Left renal pelvis (tissue), 4 donors: ENCODE measurements at places on chromosomes 7 and 10. TPM values are rescaled to one million over a fixed set of nuclear protein-coding genes. Genes with fewer than 3 reads are reported as not detected.

The ARHGAP22 gene
- polyA plus RNA-seq: 1.3 TPM

The MGAM2 gene
- polyA plus RNA-seq: 0.56 TPM

The INMT gene
- 25.9 TPM for polyA plus RNA-seq

DNA sequence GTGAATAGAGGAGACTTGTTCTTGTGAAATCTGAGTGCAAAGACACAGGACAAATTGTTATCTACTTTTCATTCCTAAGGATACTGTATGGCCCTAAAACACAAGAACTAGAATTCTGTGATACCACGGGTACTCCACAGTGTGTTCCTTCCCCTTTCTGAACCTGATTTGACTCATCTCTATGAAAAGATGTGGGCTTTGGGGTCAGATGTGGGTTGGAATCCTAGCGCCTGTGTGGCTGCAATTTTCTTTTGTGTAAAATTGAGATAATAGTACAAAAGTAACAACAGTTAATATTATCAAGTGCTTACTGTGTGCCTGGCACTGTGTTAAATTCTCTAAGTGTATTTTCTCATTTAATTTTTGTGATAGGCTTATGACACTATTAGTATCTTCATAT, 8.1 kb downstream of the SRGN start:
- DNase-seq: no peak

GRCh38 chr7:29885626-29886025, 79.3 kb downstream of the WIPF3 start:
- DNase-seq: no peak

DNA sequence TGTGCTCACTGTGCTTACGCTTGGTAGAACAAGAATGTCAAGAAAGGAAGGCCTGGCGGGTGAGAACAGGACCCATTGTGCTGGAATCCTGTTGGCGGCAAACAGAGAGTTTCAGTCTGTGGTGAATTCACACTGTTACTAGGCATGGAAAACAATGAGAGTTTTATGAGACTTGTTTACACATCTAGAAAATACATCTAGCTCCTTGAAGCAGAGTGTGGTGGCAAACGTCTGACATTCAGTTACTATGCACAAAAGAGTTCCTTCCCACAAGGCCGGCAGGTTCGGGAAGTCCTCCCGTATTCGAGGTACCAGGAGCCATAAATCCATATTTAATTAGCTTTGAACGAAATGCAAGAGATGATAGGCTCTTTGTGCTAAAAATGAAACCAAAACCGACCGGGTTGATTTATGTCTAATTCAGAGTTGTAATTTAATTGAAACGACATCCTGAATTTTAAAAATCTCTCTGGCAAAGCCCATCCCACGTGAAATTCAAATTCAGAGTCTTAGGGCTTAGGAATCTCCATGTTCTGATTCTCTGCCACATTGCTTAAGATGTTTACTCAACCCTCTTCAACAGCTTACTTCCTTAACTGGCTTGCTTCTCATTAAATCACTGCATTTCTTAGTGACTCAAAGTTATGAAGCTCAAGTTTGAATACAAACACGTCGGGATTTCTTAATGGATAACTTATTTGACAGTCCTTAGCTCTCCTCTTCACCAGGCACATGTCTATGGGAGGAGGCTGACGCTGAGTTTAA, 299.9 kb upstream of the PITRM1 start:
- DNase-seq: no peak

GRCh38 chr10:5482016-5482415, 17.4 kb downstream of the CALML5 start:
- DNase-seq: no peak
